ENCODE measurements at places on chromosomes 2 and 18. TPM values are rescaled to one million over a fixed set of nuclear protein-coding genes. Genes with fewer than 3 reads are reported as not detected.

UGT1A10 gene
- total RNA-seq, result not detected

TMEM163 gene
- not detected for total RNA-seq

ZBTB7C gene
- 1.4 TPM for total RNA-seq

CDH19 gene
- 2.0 TPM for total RNA-seq

TTN gene
- not detected for total RNA-seq

KLHL41 gene
- 1.4 TPM for total RNA-seq

TWSG1 gene
- 79.7 TPM for total RNA-seq

KIAA2012 gene
- total RNA-seq, result not detected

SLC9A4 gene
- not detected for total RNA-seq

UPP2 gene
- 0.60 TPM for total RNA-seq

GRCh38 chr2:161273038-161273760, 35.0 kb upstream of the PSMD14 start:
- H3K36me3 ChIP-seq, result no peaks in the 10 kb centered on the region
- no peak overlapping the region for H3K27ac ChIP-seq
- DNase-seq, result no peak
- no peak overlapping the region for H3K4me3 ChIP-seq
- no peaks in the 10 kb centered on the region for H3K27me3 ChIP-seq

GRCh38 chr2:9778471-9779316, 64.6 kb upstream of the TAF1B start:
- peaks cover 1% of the 10 kb centered on the region for H3K27me3 ChIP-seq
- H3K4me3 ChIP-seq, result no peak overlapping the region
- no peaks in the 10 kb centered on the region for H3K4me1 ChIP-seq
- no peak overlapping the region for H3K27ac ChIP-seq

GRCh38 chr2:135984199-135985017, 1.0 kb downstream of the DARS1 start:
- H3K27me3 ChIP-seq, result no peaks in the 10 kb centered on the region
- peaks cover 13% of the 10 kb centered on the region for H3K4me1 ChIP-seq
- H3K27ac ChIP-seq, result peak overlapping the region; percentile 97
- peaks cover 12% of the 10 kb centered on the region for H3K36me3 ChIP-seq

DNA sequence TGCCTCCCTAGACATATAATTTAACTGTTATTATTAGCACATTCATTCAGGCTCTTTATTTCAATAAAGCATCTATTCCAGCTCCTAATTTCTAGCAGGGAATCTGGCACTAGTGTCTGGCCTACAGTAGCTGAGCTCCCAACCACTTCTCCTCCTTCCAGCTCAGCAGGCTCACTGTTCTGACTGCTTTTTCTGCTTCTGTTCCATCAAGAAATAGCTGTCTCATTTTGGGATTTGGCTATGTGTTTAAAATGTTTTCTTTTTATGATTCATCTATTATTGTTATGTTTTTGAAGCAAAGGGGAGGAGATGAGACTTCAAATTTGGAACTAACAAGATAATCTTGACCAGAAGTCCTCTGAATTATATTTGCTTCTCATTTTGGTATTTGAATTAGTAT, 172.7 kb upstream of the SMAD7 start:
- no peaks in the 10 kb centered on the region for H3K27me3 ChIP-seq
- H3K36me3 ChIP-seq, result no peaks in the 10 kb centered on the region
- H3K4me3 ChIP-seq, result no peak overlapping the region
- H3K27ac ChIP-seq, result peak overlapping the region; percentile 75

GRCh38 chr2:217433522-217433921, 569.3 kb downstream of the TNS1 start:
- H3K4me3 ChIP-seq, result no peak overlapping the region
- DNase-seq, result no peak
- H3K36me3 ChIP-seq, result peaks cover 1% of the 10 kb centered on the region
- H3K27ac ChIP-seq, result peak overlapping the region; percentile 28
- H3K27me3 ChIP-seq, result no peaks in the 10 kb centered on the region

GRCh38 chr2:143150287-143150686, 21.1 kb downstream of the ARHGAP15 start:
- H3K36me3 ChIP-seq, result no peaks in the 10 kb centered on the region
- H3K27me3 ChIP-seq, result peaks cover 25% of the 10 kb centered on the region
- no peak overlapping the region for H3K4me3 ChIP-seq
- no peak overlapping the region for H3K27ac ChIP-seq
- peaks cover 7% of the 10 kb centered on the region for H3K4me1 ChIP-seq
- no peak for DNase-seq

DNA sequence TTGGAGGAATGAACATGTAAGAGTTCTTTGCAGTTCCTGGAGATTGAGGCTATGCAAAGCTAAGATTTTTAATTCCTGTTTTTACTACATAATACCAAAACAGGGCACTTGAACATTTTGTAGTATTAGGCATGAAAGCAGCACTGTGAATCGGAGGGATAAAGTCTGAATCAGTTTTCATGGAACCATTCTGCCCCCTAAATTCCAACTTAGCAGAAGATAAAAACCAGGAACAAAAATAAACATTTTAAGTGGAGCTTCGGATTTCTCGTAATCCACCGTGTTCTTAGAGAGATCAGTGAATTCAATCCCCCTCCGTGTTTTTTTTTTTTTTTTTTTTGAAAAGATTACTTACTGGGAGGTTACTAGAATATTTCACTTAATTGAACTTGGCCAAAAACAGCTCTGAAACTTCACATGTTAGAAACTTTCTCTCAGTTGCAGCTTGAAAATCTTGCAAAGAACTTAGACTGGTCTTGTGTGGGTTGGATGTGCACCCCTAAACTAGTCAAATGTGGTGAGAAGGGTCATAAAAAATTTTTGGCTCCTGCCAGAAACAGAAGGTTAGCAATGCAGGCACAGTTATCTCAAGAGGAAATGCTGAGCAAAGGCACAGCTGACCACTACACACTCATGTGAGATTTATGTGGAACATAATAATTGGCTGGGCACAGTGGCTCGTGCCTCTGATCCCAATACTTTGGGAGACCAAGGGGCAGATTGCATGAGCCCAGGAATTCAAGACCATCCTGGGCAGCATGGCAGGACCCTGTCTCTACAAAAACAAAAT, 145.4 kb upstream of the RNF152 start:
- H3K4me3 ChIP-seq, result no peak overlapping the region
- H3K4me1 ChIP-seq, result peaks cover 23% of the 10 kb centered on the region
- no peak for DNase-seq
- H3K27me3 ChIP-seq, result no peaks in the 10 kb centered on the region
- peaks cover 2% of the 10 kb centered on the region for H3K36me3 ChIP-seq

DNA sequence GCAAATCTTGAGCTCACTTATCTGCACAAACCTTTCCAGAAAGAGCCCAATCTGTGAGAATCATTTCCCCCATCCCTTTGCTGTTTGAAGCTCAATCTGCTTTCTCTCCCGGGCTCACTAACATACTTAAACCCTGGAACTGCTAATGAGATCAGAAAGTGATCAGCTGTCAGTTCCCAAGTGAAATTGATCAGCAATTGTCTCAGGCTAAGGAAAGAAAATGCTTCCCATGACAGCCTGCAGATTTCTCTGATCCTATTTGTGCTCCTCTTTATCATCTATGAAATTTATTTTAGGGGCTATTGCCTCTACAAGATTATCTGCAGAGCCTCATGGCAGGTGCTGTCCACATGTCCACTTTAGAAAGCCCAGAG, 239.0 kb upstream of the CXCR4 start:
- H3K4me3 ChIP-seq, result no peak overlapping the region
- no peaks in the 10 kb centered on the region for H3K36me3 ChIP-seq
- H3K27ac ChIP-seq, result no peak overlapping the region
- H3K27me3 ChIP-seq, result peaks cover 15% of the 10 kb centered on the region
- no peak for DNase-seq
- no peaks in the 10 kb centered on the region for H3K4me1 ChIP-seq

- peaks cover 20% of the 10 kb centered on the region for H3K4me1 ChIP-seq
- no peak overlapping the region for H3K27ac ChIP-seq
- DNase-seq, result no peak
- no peak overlapping the region for H3K4me3 ChIP-seq
- H3K36me3 ChIP-seq, result no peaks in the 10 kb centered on the region
Measured at GRCh38 chr2:96903815-96904214, 33.9 kb upstream of the SEMA4C start.

- no peaks in the 10 kb centered on the region for H3K27me3 ChIP-seq
- no peak overlapping the region for H3K27ac ChIP-seq
- H3K4me3 ChIP-seq, result no peak overlapping the region
- H3K36me3 ChIP-seq, result no peaks in the 10 kb centered on the region
Measured at GRCh38 chr2:211225784-211226183, 669.4 kb downstream of the CPS1 start.

DNA sequence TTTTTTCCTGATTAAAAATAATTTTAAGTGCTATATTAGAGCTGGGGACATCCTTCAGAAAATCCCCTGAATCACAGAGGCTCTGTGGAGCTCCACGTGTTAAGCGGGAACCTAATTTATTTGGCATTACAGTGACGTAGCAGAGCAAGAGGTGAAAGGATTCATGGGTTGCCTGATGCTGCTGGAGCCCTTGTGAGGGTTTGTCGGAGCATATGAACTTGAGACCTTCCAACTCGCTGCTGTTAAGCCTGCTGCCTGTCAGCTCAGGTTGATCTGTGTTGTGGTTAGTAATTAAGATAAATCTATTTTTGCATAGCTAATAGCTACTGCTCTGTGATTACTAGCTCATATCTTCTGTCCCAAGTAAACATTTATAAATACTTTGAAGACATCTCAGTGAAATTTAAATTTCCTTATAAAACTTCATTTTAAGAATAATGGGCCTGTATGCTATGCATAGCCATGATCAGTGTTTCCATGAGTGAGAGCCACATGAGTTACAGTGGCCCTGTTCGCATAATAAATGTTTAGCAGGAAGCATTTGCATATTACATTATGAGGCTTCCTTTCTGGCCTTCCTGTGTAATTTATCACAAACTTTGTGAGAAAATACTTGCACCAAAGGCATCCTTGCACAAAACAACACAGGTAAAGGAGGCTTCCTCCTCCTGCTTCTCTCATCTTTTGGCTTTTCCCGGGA, 438.9 kb downstream of the PTPRM start:
- H3K36me3 ChIP-seq, result no peaks in the 10 kb centered on the region
- H3K4me3 ChIP-seq, result no peak overlapping the region
- DNase-seq, result no peak
- H3K27ac ChIP-seq, result no peak overlapping the region
- H3K27me3 ChIP-seq, result no peaks in the 10 kb centered on the region
- H3K4me1 ChIP-seq, result peaks cover 18% of the 10 kb centered on the region

DNA sequence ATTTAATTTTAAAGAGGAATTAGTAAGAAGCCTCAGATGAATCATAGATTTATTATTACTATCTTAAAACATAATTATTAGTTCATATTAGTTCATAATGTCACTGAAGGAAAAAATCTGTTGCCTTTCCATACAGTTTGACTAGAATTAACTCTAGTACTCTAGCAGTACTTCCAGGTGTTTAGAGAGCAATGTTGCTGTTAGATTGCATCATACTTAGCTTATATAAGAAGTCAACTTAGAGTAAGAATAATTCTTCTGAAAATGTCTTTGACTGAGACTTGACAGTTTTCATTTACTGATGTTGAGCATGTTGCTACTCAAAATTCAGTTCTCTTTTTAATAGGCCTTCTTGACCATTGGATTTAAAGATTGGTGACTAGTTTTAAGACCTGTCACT, 4.7 kb downstream of the RAB3GAP1 start:
- peak overlapping the region; percentile 79 for H3K27ac ChIP-seq
- H3K4me3 ChIP-seq, result no peak overlapping the region
- peaks cover 5% of the 10 kb centered on the region for H3K36me3 ChIP-seq
- no peaks in the 10 kb centered on the region for H3K27me3 ChIP-seq
- no peak for DNase-seq
- peaks cover 50% of the 10 kb centered on the region for H3K4me1 ChIP-seq

DNA sequence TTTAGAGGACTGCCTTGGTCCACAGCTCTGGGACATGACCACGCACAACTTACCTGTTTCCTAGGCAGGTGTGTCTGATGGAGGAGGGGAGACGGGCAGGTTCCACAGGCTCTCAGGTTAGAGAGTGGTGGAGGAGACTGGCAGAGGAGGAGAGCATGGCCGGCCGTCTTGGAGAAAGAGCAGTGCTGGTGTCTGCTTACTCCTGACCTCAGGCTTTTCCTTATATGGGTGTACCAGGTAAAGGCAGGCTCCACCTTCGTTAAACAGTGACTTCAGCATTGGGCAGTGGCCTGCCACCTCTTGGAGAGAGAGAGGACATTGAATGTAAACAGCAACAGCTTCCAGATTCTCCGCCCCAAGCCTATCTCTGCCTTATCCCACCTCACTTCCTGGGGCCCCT, at the start of gene CAPN13:
Gene CAPN13 (minus strand): TSS at position 198 of the 400 bp plus-strand sequence. CDS start 20,121 bp downstream, outside the sequence.
- no peak within 1 kb of the TSS for H3K27ac ChIP-seq
- H3K4me1 ChIP-seq, result no peaks in the 10 kb centered on the region
- H3K4me3 ChIP-seq, result no peak within 1 kb of the TSS
- H3K36me3 ChIP-seq, result no peaks in the 10 kb centered on the region

DNA sequence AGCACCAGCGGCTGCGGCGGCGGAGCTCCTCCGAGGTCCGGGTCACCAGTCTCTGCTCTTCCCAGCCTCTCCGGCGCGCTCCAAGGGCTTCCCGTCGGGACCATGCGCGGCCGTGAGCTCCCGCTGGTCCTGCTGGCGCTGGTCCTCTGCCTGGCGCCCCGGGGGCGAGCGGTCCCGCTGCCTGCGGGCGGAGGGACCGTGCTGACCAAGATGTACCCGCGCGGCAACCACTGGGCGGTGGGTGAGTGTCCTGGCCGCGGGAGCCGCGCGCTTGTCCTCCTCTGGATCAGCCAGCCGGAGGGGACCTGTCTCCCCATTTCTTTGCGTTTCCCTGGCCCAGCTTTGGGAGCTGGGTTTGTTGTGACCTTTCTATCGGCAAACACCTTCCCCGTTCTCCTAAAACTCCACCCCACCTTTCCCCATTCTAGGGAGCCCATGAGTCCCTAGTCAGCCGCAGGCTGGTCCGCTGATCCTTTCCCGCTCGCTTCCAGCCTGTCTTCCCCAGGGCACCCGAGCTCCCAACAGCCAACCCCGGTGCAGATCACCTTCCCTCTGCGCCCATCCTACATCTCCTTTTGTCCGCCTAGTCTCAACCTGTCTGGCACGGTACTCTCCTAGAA, 316 bp downstream of the GRP start:
- H3K4me1 ChIP-seq, result peaks cover 16% of the 10 kb centered on the region
- no peaks in the 10 kb centered on the region for H3K36me3 ChIP-seq

- no peaks in the 10 kb centered on the region for H3K27me3 ChIP-seq
- H3K27ac ChIP-seq, result no peak overlapping the region
- peaks cover 3% of the 10 kb centered on the region for H3K36me3 ChIP-seq
- peak; percentile 35 for DNase-seq
- H3K4me1 ChIP-seq, result peaks cover 26% of the 10 kb centered on the region
- H3K4me3 ChIP-seq, result no peak overlapping the region
Measured at GRCh38 chr2:3588084-3588483, 6.8 kb upstream of the COLEC11 start.

DNA sequence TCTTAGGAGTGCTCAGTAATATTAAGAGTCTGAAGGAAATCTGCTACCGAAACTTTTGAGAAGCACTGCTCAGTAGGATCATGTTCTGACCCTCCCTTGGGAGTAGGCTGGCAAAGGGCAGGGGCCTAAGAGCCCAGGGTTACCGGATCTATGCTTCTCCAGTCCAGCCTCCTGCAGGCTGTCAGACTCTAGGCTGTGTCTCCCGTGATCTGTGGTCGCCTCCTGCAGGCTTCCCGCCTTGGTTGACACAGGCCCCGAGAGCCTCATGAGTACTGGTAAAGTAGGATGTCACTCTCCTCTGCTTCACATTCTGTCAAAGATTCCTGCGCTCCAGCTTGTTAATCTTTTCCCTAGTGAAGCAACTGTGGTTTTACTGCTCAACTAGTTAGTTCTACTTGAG, 647.8 kb upstream of the RAB6C start:
- no peaks in the 10 kb centered on the region for H3K4me1 ChIP-seq
- H3K4me3 ChIP-seq, result no peak overlapping the region
- H3K27ac ChIP-seq, result no peak overlapping the region
- H3K27me3 ChIP-seq, result no peaks in the 10 kb centered on the region
- H3K36me3 ChIP-seq, result no peaks in the 10 kb centered on the region
- DNase-seq, result no peak

- H3K36me3 ChIP-seq, result no peaks in the 10 kb centered on the region
- no peak for DNase-seq
- no peak overlapping the region for H3K27ac ChIP-seq
- no peaks in the 10 kb centered on the region for H3K27me3 ChIP-seq
Measured at GRCh38 chr2:102235042-102235473, 48.2 kb downstream of the IL1RL2 start.

All from chondrocyte (in vitro differentiated cells).